Putamen (tissue), 1 donor: ENCODE measurements at places on chromosomes 6 and 20.

- DNase-seq = no peak
Observed at GRCh38 chr6:118391086-118391485, 157.0 kb upstream of the PLN start.

GRCh38 chr6:129350278-129350677, 359.7 kb downstream of the ARHGAP18 start:
- DNase-seq = no peak

- no peak for DNase-seq
Observed at GRCh38 chr6:152161501-152161900, 354.0 kb downstream of the ESR1 start.

GRCh38 chr20:1937316-1937976, 42.2 kb downstream of the SIRPA start:
- no peak for DNase-seq

- DNase-seq = no peak
Observed at GRCh38 chr20:24289737-24290481, 179.5 kb upstream of the SYNDIG1 start.

DNA sequence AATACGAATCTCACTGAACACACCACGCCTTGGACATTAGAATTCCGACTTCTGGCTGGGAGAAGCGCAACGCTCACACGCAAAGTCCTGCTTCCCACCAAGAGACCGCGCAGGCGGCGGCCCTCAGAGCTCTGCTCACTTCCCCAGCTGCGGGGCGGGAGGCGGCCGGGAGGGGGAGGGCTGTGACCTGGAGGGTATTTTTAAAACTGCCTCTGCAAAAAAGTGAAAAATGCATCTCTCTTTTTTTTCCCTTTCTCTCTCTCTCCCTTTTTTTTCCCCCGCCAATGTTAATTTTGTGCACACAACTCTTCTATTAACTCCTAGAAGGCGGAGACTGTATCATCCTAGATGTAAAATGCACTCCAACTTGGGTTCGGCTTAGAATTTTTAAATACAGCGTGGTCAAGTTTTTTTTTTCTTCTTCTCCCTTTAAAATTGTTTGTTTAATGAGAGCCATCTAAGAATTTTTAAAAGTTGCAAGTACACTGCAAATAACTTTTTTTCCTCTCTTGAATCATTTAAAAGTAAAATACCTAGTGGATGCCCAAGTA, 66.4 kb downstream of the STX11 start:
- DNase-seq = no peak

DNA sequence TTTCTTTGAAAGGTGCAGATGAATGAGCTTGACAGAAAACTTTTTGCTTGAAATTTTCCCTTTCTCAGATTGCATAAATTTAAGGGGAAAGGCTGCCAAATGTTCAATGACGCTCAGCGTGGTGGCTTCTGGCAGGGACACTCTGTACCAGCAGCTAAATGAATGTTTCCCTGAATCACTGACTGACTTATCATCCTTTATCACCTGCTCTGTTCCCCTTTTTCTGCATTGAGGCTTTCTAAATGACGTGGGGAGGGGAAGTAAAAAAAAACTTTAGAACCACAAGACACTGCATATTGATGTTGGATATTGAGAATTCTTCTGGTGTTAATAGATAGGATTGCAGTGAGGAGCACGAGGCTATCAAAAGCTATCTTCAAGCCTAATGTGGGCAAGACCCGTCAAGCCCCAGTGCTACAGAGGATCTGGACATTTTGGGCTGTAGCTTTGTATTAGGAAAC, 46.9 kb upstream of the ENPP5 start:
- peak; percentile 70 for DNase-seq

DNA sequence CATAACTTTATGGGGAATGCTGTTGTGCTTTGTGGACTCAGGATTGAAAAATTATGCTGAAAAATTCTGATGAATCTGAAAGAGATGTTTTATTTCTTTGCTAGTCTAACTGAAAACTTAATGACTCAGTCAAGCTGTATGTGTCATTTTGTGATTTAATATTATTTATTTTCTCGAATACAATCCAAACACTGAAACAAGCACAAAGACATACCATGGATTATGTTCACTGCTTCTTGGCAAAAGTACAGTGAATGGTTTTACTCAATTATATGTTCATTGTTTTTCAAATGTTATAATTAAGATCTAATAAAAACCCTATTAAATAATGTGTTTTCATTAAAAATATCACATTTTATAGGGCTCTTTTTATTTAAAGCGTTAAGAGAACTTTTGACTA, 330.6 kb upstream of the EPHA7 start:
- no peak for DNase-seq

DNA sequence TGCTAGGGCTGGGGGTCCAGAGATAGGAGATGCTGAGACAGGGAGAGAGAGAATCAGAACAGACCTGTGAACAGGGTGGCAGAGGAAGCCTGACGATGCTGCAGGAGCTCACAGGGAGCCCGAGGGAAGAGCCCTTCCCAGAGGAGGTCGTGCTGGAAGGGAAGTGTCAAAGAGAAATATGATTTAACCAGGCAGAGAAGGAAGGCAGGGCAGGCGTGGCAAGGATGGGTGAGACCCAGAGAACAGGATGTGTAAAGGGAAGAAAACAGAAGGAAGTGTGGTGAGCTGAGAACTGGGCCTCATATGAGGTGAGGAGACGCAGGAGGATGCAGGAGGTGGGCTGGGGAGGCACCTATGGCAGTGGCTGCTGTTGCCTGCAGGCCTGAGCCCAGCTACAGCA, 105.6 kb downstream of the ZDHHC14 start:
- no peak for DNase-seq

- DNase-seq = no peak
Observed at GRCh38 chr6:63689421-63689820, 53.8 kb downstream of the PHF3 start.

- no peak for DNase-seq
Observed at GRCh38 chr20:6485351-6485750, 282.1 kb upstream of the BMP2 start.

GRCh38 chr20:59777331-59777725, 156.1 kb downstream of the SYCP2 start:
- DNase-seq = no peak

DNA sequence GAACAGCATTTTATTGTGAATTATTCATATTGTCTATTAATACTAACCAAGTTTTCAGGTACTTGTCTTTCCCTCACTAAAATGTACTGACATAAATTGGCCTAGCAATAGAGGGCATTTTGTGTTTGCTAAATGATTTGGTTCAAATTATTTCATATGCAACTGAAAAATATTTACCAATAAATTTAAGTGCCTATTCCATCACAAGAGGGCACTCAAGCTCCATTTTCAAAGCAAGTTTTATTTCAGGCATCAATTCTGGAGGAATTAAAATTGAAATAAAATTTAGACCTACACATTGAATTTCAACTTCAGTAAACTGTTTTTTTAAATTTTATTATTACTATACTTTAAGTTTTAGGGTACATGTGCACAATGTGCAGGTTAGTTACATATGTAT, 114.3 kb upstream of the SYNCRIP start:
- DNase-seq = no peak

GRCh38 chr6:37256692-37257319, 766 bp upstream of the TBC1D22B start:
- no peak for DNase-seq

DNA sequence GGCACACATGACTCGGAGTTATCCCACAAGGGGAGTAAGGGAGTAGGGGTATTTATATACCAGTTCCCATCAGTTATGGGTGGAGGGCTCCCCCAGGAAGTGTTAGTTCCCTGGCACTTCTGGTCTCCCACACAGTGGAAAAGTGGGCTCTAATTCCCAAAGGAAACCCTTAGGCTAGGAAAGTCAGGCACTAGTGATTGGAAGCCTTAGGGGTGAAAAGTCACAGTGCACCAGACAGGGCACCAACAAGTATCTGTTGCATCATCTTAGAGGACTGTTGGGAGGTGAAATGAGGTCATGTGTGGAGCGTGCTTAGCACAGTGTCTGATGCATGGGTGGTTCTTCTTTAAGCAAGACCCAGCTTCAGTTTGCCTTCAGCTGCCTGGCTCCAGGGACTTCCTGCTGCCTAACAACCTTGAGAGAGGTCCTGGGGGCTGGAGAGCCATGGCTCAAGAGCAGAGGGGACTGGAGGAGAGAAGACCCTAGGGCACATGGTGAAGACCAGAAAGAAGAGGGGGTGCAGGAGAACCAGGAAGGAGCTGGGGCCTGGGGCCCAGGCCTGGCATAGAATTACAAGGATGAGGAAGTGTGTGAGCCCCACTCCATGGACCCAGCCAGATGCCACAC, 7.5 kb upstream of the FOXP4 start:
- no peak for DNase-seq

GRCh38 chr6:71239694-71240093, 48.9 kb upstream of the OGFRL1 start:
- DNase-seq = no peak

- no peak for DNase-seq
Observed at GRCh38 chr6:6663421-6664135, 75.1 kb downstream of the LY86 start.

GRCh38 chr20:1803932-1804501, 91.2 kb upstream of the SIRPA start:
- no peak for DNase-seq

GRCh38 chr6:40543776-40544175, 43.4 kb downstream of the LRFN2 start:
- no peak for DNase-seq

GRCh38 chr6:121791396-121792315, 356.2 kb downstream of the GJA1 start:
- DNase-seq = no peak

GRCh38 chr6:136191606-136192312, 58.4 kb downstream of the MTFR2 start:
- no peak for DNase-seq

DNA sequence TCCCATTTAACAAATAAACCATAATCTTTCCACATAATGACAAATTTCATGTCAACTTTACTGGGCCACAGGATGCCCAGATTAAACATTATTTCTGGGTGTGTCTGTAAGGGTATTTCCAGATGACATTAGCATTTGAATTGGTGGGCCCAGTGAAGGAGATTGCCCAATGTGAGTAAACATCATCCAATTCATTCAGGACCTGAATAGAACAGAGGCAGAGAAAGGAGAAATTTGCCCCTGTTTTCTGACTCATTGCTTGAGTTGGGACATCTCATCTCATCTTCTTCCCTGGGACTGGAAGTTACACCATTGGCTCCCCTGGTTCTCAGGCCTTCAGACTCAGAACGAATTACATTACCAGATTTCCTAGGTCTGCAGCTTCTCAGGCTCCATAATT, 142.9 kb downstream of the TPBG start:
- no peak for DNase-seq

DNA sequence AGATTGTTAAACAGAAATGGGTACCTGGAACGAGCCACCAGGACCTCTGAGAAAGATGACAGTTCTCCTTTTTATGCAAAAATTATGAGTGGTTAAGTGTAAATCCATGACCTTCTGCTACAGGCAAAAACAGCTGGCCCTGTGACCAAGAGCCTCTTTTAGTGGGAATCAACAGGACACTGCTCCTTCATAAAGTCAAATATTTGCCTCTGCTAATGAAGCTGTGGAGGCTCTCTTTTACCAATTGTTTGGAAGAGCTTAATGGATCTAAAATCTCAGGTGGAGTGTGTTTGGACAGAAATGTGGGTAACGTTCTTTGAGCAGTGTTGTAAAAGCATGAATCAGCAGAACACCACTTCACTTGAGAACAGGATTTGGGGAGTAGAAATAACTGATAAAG, 117.5 kb upstream of the PCSK2 start:
- no peak for DNase-seq

GRCh38 chr20:2829376-2829775, 11.1 kb downstream of the PCED1A start:
- DNase-seq = no peak

GRCh38 chr6:27096834-27097511, 150.5 kb upstream of the PRSS16 start:
- no peak for DNase-seq
